Neural cell (in vitro differentiated cells): ENCODE measurements at places on chromosomes 3 and 15. TPM values are rescaled to one million over a fixed set of nuclear protein-coding genes. Genes with fewer than 3 reads are reported as not detected.

The PRSS50 gene
- not detected in 2 replicates for polyA plus RNA-seq

The EOMES gene
- 0.24 TPM in 1 of 2 replicates, not detected in the other for polyA plus RNA-seq

The MRPS25 gene
- 74.4 and 97.7 TPM in 2 replicates for polyA plus RNA-seq

The PYDC2 gene
- polyA plus RNA-seq: not detected in 2 replicates

The ZNF710 gene
- polyA plus RNA-seq: 10.2 and 14.0 TPM in 2 replicates

The MLH1 gene
- polyA plus RNA-seq: 73.7 and 76.1 TPM in 2 replicates
